Dermis microvascular lymphatic vessel endothelial cell (primary cell): ENCODE measurements at places on chromosomes 7 and 10. TPM values are rescaled to one million over a fixed set of nuclear protein-coding genes. Genes with fewer than 3 reads are reported as not detected.

DNA sequence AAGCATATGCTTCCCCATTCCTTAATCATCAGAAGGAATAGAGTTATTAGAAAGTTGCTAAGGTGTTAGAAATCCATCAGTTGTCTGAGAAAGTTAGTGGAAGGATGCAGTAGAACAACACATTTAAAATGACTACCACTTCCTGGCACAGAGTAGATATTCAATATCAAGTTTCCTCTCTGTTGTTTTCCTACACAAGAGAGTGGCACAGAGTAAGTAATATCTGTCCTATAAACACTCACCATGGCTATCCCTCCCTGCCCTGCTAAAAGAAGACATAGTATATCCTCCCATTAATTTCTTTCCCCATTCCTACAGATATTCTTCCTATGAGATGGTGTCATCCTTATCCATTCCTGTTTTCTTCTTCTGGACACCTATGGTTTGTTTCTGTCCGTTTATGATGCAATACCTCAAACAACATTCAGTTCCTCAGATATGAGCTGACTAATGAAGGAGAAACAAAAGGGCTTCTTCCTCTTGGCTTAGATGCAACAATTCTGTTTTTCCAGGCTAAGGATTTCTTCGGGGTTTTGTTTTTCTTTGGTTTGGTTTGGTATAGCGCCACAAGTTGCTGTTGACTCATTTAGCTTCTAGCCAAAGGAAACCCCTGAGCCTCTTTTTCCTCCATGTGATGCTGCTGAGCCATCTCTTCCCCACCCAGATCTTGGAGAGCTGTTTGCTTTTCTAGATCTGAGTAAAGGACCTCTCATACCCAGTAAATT lies 32.9 kb upstream of the BPGM start:
- DNase-seq: peak; percentile 97

GRCh38 chr7:19262826-19263225 lies 117.6 kb upstream of the FERD3L start:
- no peak for DNase-seq

DNA sequence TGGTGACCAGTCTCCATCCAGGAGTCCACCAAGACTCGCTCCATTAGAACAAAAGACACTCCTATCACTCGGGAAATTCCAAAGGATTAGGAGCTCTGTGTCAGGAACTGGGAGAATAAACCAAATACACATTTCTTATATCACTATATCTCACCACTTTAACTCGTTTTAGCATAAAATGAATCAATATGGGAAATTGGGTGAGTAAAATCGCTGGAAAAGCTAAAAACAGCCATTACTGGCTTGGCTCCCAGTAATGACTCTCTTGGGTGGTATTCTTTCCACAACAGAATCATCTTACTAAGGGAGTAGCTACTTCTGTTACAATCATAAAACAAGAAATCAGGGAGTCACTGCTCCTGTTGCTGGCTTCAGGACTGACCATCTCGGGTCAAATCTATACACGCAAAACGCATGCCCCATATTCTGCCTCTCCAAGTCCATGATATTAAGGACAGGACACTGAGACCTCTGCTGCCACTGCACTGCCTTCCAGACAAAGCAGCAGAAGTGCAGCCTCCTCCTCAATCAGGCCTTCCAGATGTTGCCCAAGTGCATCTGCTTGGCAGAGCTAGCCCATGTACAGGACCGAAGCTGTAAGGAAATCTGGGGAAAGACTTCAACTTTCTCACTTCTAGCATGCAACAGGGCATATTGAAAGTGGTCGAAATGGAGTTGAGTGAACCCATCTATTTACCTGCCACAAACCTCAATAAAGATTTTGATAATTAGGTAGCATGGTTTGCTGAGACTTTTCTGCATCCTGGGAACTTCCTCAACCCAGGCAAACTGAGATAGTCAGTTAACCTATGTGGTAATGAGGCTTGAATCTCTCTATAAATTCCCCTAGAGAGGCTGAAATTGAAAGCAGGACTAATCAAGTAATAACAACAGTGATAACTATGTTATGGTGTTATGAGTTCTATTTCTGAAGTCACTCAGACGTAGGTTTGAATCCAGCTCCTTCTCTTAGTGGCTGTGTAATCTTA lies 14.4 kb upstream of the PANK1 start:
- no peak for DNase-seq

GRCh38 chr7:111025006-111025405 lies 65.9 kb upstream of the LRRN3 start:
- no peak for DNase-seq

- no peak for DNase-seq
These were observed 798.1 kb downstream of the GATA3 start for GRCh38 chr10:8852546-8852945.

GBX1 gene
- total RNA-seq: not detected in 2 replicates

C10orf53 gene
- not detected in 2 replicates for total RNA-seq
